Activated CD4-positive, alpha-beta T cell treated with anti-CD3 and anti-CD28 coated beads for 4 hours (primary cell): ENCODE measurements at places on chromosomes 12 and 14.

- DNase-seq, result no peak
Observed at GRCh38 chr12:130253866-130254265, 83.8 kb upstream of the PIWIL1 start.

DNA sequence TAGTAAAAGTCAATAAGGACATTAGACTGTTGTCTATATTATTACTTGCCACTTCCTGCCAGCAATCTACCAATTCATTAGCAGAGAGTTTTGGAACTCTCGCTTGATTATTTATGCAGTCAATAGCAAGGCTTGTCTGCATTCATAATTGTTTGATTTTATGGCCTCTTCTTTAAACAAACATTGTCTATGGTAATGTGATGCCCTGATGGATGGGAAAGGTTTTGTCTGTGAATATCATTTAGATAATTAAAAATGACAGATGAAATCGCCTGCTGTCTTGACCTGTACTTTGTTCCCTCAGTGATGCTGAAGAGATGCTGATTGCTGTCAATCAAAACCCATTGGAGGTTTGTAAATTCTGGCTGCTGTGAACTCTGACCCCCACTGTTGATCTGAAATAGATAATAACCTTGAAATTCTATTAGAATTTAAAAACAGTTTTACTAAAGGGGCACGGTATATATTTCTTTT is 455.3 kb downstream of the NPAS3 start:
- DNase-seq, result no peak

- no peak for DNase-seq
Observed at GRCh38 chr12:121774968-121775474, 18.5 kb downstream of the RHOF start.

DNA sequence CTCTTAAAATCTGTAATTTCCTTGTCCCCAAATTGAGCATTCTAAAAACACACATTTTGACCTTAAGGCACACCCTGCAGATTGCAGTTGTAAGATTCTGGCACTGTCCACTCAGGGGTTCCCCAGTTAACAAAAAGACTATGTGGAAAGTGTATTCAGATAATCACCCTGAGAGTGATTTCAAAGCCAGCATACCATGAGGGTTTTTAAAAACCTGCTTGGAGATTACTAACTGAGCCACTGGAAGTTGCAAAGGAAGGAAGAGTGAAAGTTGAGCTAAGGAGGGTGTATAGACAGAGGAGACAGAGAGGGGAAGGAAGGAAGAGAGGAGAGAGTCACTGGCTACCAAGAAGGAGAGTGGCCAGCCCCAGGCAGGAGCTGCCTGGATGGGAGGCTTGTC is 82.6 kb downstream of the EML1 start:
- DNase-seq, result no peak

GRCh38 chr12:67052981-67053380 is 216.2 kb upstream of the CAND1 start:
- no peak for DNase-seq

DNA sequence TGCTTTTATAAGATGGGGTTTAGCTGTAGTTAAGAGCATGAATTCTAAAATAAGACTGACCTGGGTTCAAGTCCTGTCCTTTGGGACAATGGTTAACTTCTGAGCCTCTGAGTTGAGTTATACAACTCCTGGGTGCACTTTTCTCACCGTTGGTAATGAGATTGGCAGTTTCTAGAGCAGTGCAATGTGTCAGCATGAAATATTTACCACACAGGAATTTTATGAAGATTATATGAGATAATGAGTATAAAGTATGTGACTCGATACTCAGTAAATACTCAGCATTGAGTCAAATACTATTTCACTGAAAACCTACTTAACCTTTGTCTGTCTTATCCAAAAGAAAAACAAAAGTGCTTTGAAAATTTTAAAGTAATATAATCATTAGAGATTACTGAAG is 214.2 kb downstream of the CPNE8 start:
- no peak for DNase-seq

GRCh38 chr14:60294411-60295069 is 45.5 kb downstream of the PPM1A start:
- no peak for DNase-seq

DNA sequence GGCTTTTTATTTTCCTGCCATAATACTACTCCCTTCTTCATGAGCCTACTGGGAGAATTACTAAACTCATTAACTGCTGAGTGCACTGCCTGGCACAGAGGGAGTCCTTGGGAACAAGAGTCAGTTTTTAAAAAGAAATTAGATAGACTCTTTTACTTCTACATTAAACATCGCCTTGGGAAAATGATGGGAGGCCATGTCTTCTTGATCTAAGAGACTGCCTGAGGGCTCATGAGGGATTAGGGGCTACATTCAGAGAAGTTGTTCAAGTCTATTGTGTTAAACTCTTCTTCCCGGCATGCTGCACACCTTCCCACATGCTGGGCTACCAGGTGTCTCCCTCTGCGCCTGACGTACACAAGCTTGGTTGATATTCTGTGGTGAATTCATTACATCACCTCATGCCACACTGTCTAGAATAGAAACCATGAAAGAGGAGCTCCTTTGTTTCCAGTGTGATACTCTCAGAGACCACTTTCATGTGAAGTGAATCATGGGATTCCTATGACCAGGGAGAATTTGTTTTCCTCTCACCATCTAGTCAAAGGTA is 1422.3 kb downstream of the AACS start:
- no peak for DNase-seq

- no peak for DNase-seq
Observed at GRCh38 chr12:62214846-62215245, 45.4 kb upstream of the USP15 start.

DNA sequence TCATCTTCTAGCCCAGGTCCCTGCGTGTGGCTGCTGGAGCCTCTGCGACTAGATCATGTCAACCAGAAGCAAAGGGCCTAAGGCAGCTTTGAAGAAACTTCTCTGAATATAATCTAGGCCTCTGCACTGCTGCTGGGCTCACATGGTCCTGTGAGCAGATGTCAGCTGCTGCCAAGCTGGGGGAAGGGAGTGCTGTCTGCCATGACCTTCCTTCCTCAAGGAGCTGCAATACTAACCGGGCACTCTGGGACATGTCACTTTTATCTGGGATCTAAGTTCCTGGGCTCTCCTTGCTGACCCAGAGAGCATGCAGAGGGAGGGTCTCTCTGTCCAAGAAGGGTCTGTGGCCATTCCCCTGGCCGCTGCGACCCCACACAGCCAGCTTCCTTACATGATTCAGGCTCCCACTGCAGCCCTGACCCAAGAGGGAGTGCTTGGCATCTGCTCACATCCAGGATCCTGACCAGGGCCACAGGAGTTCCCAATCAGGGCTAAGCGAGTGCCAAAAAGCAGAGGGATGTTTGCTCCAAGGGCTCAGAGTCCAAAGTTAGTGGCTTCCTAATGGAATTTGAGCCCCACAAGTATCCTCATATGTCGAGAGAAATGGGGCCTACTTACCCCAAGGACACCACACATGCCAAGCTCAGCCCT is 74.0 kb downstream of the PLEKHG3 start:
- no peak for DNase-seq

DNA sequence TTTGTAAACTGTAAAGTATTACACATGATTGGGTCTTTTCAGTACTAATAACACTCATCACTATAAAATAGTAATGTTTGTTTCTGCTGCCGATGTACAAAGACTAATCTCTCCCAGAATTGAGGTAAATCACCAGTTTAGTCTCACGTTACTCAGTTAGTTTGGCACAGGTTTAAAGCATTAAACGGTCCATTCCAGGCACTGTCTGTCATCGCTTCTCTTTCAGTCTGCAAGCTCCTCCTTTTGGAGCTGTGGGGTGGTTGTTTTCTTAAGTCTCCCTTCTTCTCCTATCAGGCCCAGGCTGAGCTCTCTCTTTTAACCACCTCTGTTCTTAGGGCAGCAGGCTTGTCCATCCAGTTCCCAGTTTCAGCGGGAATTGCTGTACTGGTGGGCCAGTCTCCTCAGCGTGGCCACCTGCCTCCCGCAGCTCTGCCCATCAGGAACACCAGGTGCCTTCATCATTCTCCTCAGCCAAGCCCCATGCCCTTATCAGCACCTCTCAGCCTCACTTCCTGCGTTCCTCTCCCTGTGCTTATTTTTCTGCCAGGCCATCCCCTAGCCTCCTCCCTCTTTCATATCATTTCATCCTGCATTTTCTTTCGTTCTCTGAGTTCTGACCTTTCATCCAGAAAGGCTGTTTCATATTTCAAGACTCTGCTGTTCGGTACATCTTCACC is 149.0 kb downstream of the TGFB3 start:
- no peak for DNase-seq

- no peak for DNase-seq
Observed at GRCh38 chr12:54059668-54060067, 6.0 kb downstream of the HOXC4 start.

GRCh38 chr14:68947802-68948201 is 31.3 kb downstream of the ACTN1 start:
- DNase-seq, result no peak

- no peak for DNase-seq
Observed at GRCh38 chr14:90201344-90201743, 55.0 kb upstream of the PSMC1 start.

DNA sequence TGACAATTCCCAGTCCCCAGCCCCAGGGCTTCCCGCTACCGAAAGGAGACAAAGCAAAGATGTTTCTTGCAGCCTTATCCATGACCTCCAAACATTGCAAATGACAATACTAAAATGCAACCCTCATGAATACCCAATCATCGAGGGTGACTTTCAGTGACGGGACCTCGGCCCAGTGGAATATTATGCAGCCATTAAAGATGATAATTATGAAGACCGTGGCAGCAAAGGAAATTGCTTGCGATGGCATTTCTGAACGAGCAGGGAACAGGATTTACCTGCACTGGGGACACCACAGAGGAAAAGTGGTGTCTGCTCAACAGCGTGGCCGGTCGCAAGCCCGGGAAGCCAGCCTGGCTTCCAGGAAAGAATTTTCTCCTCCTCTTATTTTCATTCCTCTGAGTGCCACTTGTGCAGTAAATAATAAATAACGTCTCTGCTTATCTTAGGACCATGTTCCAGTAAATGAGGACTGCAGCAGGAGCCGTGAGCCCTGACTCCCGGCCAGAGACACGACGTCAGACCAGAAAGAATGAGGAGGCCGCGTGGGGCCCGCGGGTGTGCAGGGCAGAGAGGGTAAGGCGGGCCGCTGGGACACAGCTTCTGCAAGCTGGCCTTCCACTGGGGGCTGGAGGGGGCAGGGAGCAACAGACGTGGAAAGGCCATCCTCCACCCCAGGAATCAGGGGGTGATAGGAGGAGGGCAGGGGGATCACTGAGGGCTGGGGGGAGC is 6.6 kb downstream of the C14orf180 start:
- no peak for DNase-seq

- DNase-seq, result no peak
Observed at GRCh38 chr14:84688297-84689025, 841.5 kb upstream of the FLRT2 start.

GRCh38 chr14:104975481-104976197 is 2.5 kb downstream of the AHNAK2 start:
- DNase-seq, result no peak

DNA sequence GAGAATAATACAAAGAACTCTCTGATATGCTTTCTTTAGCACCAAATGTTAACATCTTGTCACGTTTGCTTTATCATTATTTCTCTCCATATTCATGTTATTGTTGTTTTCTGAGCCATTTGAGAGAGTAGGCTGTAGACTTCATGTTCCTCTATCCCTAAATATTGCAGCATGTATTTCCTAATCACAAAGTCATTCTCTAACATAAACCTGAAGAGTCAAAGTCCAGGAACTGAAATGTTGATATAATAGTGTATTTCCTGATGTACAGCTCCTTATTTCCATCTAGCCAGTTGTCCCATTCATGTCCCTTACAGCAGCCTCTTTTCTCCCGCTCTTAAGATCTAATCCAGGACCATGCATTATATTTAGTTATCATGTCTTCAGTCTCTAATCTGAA is 72.8 kb downstream of the SPATS2 start:
- no peak for DNase-seq

DNA sequence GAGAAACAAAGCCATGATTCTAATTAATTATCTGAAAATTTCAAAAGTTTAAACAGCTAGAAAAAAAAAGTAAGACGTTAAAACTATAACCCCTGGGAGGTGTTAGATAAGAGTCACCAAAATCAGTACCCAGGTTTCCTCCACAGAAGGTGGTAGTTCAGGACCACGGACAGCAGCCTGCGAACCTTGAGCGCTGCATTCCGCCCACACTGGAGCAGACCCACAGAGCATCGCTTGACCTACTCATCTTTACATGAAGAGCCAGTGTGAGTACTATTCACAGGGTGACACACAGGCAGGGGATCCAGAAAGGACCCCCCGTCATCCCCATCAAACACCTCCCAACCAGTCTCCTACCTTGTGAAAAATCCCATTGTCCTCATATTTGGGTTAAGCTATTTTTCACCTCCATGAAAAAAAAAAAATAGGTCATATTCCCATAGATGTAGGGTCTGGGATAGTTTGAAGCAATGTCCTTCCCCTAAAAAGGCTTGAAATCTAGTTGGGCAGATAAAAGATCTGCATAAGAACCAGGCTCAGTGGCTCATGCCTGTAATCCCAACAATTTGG is 8.8 kb upstream of the CHGA start:
- peak; percentile 22 for DNase-seq

DNA sequence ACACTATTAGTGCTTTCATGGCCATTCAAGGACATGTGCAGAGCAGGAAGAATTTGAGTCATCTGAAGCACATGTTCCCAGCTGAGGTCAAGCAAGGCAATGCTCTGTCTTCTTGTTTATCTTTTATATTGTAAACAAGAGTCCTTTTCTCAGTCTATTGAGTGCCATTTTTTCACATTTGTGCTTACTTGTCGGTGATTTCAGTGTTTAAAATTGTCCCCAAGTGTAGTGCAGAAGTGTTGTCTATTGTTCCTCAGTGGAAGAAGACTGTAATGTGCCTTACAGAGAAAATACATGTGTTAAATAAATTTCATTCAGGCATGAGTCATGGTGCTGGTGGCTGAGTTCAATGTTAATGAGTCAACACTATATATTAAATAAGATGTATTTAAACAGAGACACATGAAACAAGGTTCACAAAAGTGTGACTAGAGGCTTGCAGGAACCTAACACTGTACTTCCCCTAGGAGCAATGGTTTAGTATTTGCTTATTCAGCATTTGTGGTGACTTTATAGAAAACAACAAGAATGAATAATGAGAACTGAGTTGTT is 391.1 kb downstream of the LRIG3 start:
- no peak for DNase-seq

DNA sequence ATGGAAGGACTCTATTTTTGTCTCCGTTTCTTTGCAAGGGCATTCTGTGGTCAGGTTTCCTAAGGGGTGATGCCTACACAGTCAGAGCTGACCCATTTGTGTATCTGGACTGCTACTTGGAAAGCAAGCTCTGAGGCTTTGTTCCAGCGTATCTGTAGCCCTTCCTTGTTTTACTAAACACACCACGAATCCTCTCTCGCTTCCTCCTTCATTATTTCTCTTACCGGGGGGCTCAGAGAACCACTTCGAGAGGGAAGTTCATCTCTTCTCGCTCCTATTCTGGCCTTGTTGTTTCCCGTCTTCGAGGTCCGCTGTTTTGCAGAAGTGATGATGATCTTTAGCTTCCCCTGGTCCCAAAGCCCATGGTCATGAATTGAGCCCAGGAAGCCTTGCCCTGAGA is 164.7 kb downstream of the SSPN start:
- DNase-seq, result no peak

DNA sequence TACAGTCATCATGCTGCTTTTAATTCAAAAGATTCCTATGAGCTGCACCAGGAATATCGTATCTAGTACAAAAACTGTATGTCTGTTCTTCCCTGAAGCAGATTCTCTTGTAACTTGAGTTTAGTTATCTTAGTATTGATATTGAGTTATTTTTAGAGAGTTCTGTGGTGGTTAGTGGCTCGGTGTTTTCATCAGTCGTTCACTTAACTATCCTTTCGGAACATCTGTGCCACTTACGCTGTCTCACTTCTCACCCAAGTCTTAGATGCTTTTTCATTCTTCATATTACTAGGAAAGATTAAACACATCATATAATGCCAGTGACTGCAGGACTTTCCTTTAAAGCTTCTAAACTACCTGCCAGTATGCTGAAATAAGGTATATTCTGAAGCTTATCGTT is 251.0 kb downstream of the FBXL14 start:
- DNase-seq, result no peak
